ENCODE measurements at places on chromosomes 5 and 9.

DNA sequence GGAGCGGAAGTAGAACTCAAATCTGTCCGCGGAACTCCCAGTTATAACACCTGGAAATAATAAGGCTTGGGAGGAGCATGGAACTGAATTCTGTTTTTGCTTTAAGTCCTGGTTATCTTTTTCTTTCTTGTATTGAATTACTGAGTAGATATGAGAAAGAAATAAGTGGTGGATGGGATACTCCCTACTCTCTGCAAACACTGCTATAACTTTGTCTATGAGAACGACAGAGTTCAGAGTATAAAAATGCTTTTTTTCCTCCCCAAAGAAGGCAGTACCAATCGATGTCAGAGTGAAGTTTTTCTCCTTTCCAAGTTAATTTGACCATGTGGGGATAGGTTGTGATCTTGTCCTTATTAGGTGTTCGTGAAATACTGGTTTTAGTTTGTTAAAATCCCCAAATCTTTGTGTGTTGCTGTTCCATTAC, 1.2 kb downstream of the RIC1 start:
- DNase-seq, result peak; percentile 55

GRCh38 chr9:13500034-13500433, 220.5 kb upstream of the MPDZ start:
- no peak for DNase-seq

- DNase-seq, result no peak
Measured at GRCh38 chr5:14716755-14717752, 52.5 kb downstream of the OTULIN start.

GRCh38 chr9:101398930-101399642, 435 bp downstream of the ZNF189 start:
- no peak for DNase-seq

DNA sequence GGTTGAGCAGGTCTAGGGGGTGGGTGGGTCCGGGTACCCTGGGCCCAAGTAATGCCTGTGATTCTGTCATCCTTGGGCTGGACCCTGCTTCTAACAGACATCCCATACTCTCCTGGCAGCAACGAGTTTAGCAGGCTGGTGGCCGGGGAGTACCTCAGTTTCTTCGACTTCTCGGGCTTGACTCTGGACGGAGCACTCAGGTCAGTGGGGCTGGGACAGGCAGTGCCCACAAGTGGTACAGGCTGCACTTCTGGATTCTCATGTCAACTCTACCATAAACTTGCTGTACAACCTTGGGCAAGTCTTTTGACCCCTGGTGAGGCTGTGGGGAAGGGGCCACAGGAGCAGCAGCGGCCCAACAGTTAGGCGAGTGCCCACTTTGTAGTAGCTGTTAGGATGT, 21.8 kb downstream of the PSD2 start:
- DNase-seq, result no peak

DNA sequence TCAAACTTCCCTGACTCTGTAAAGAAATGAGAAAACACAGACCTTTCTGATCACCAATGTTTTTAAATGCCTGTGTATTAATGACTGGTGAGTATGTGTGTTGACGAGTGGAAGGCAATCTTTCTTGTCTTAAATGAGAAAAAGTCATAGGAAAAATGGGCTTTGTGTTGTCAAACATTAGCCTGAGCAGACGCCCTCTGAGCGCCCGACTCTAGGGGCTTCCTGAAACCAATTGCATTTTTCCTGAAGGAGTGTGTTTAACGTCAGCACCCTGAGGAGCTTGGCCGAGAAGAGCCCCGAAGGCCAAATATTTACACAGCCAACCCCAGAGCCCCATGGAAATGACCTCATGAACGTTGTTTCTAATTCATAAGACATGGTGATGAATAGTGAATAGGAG, 154.3 kb downstream of the PHF2 start:
- DNase-seq, result no peak

DNA sequence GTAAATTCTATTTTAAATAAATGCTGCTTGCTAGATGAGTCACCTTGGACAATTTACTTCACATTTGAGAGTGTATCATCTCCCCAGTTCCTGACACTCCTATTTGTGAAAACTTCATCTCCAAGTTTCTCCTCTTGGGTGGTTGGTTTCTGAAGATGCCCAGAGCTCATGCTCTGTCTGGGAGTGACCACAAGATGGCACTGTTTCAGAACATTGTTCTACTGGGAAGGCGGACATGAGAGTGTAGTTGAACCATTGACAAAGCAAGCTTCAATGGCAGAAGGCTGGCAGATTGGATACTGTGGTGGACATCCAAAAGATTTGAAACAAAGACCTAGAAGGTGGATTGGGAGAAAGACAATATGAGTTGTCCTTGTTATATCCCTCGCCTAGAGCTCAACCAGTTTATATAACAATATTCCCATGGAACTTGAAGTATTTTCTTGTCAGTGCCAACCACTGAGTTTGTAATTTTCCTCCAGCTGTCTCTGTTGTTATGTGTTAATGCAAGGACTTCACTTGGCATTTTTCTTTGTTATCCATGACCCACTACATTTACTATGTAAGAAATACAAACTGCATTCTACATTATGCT, 234.3 kb upstream of the ANKH start:
- DNase-seq, result peak; percentile 58

DNA sequence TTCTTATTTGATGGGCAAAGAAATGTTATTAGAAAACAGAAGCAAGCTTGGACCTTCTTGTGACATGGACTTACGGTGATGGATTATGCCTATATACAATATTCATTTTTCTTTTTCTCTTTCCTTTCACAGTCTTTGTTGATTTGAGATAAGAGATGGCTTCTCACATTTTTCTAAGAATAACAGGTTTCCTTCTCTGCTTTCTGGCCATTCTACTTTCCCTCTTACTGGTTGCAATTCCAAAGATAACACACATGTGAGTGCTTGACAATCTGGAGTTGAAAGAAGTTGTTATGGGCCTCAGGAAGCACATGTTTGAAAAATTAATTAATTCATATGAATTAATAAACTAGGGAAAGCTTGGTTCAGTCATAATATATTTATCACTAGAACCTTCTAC, 89.8 kb upstream of the RPS23 start:
- DNase-seq, result no peak

GRCh38 chr5:63811286-63811685, 151.0 kb downstream of the HTR1A start:
- DNase-seq, result no peak

DNA sequence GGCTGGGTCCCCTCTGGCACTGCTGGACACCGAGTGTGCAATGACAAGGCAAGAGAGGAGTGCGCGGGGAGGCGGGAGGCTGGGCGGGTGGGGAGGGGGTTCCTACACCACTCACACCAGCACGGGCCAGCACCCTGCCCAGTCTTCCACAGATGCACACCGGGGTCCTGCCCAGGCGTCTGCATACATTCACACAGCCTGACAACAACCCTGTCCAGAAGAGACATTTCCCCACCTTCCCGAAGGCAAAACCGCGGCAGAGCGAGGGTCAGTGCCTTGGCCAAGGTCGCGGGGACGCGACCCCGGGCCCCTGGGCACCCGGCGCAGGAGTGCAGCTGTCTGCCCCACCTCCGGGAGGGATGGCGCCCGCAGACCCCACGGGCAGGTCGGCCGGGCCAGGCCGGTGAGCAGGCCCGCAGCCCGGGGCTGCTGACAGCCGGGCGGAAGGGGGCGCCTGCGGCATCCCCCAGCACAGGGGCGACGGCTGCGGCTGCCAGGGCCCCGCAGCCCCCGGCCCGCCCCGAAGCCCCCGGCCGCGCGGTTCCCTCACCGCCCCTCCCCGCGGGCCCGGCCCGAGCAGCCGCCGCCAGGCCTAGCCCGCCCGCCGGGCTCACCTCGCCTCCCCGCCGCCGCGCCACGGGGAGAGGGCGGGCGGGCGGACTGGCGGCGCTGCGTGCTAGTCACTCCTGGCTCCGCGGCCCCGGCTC, 496 bp downstream of the MAPK9 start:
- no peak for DNase-seq

GRCh38 chr5:35089334-35090314, 41.9 kb upstream of the AGXT2 start:
- peak; percentile 63 for DNase-seq

DNA sequence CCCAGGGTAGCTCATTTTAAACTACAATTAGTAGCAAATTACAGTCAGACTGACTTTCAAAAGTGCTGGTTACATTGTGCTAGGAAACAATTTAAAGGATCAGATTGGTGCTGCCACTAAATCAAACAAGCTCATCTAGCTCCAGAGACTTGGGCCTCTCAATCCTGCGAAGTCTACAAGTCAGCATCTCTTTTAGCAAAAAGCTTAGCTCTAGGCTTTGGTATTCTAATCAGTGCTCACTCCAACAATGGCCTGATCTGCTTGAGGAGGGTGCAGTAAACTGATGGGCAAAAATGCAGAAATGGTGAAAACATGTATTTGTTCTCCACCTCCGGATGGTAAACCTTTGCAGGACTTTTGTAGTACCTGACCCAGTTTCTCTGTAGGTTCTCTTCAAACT, 47.0 kb upstream of the SEMA6A start:
- DNase-seq, result no peak

DNA sequence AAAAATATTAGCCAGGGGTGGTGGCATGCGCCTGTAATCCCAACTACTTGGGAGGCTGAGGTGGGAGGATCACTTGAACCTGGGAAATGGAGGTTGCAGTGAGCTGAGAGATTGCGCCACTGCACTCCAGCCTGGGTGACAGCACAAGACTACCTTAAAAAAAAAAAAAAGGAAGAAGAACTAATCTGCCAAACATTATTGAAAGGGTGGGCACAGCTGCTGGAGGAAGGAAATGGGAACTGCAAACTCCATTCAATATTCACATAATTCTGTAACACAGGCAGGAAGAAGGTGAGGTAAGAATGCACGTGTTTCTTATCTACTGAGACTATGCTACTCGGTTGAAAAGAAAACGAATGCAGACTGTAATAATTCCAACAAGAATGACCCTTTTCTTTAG, 121.1 kb upstream of the GNA14 start:
- no peak for DNase-seq

DNA sequence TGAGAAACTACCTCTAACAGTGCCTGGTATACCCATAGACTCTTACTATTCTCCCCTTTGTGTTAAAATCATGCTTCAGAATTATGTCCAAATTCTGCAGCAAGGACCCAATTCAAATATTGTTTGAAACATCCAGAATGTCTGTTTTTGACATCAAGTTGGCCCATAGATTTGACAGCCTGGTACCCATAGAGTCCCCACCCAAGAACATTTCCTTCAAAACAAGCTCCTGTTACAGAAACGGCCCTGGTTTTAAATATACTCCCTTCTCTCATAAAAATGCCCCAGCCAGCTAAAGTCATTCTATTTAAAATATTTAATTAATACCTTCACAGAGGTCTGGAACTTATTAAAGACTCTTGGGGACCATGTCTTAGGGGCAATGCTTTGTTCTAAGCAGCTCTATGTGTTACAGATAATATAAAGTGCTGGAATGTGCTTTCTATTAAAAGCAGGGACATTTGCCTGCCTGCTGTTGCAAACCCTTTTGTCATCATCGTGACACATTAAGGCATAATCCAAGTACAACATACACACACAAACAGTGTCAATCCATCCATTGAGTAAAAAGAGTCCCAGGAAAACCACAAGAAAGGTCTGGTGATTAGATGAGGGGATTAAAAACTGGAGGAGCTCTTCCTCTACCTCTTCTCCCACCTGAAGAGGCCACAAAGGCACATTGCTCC, 321.7 kb downstream of the MLLT3 start:
- no peak for DNase-seq

DNA sequence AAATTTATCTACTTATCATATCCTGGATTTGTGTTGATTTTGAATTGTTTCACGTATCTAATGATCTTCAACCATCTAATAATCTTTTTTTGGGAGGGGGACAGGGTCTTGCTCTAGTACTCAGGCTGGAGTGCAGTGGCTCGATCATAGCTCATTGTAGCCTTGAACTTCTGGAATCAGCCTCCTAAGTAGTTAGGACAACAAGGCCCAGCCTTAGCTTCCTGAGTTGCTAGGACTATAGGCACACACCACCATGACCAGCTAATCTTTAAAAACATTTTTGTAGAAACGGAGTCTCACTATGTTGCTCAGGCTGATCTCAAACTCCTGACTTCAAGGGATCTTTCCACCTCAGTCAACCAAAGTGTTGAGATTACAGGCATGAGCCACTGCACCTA, 34.6 kb downstream of the MRPS27 start:
- no peak for DNase-seq

- DNase-seq, result no peak
Measured at GRCh38 chr5:65986796-65987195, 60.4 kb downstream of the ERBIN start.

DNA sequence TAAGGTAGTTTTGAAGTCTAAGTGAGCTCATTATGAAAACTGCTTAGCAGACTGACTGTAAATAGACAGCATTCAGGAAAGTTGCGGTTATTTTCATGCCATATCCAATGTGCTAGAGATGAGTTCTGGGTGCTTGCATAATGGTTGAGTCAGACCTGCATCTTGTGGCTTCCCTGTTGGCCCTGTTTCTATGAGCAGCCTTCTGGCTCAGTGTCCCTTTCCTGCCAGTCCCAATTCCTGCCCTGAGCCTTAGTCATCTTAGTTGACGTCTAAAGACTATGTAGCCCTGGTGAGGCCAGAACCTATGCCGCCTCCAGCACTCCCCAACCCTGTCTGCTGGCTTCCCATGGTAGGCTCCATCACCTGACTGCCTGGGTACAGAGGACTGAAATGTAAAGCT, 76.3 kb upstream of the TNFSF8 start:
- DNase-seq, result peak; percentile 84

DNA sequence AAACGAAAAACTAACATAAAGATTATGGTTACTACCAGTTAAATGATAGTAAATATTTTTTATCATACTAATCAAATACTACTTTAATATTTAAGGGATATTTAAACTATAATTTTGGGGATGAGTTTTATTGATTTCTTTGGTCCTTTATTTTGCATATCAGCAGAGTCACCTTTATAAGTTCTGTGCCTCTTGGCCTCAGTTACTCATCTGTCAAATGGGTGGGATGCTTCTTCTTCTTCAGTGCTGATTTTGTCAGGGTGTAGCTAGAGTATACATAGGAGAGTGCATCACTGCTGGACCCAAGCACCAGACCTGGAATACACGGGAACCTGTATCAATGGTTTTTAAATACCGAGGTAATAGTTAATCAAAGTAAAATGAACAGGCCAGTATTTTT, 5.6 kb downstream of the ENTREP1 start:
- no peak for DNase-seq

DNA sequence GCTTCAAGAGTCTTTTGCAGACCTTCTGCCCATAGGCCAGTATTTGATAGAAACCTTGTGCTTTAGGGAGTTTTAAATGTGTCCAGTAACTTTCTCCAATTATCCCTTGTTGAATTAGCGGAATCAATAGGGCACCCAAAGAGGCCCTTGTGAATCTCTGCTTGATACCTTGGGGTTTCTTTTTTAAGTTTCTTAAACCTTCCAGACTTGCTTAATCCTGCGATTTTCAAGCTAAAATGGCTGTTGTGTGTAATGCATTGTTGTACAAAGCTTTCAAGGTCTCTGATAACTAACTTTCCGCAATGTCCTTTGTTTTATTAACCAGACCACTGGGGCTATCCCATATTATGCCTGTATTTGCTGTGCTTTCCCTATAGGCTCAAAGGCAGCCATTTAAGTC, 577.4 kb upstream of the RORB start:
- no peak for DNase-seq

DNA sequence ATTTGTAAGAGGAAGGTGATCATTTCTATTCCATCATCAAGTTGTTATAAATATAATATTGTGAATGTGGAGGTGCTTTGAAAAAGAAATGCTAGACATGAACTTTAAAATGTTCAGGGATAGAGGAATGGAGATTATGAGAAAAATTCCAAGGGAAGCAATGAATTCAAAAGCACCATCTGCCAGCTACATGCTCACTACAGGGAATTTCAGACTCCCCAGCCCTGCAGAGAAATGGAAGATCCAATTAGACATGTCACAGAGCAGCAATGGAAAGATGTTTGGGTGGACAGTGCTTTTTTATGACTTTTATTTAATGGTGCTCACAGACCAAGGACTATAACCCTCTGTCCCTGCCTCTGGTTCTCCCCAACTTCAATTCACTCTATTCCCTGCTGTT, 209.7 kb downstream of the ESM1 start:
- no peak for DNase-seq

All from iris pigment epithelial cell (primary cell).